ENCODE measurements at places on chromosomes 6 and 20.

- no peak for DNase-seq
These were observed 96.9 kb downstream of the PAK5 start for GRCh38 chr20:9741996-9742395.

DNA sequence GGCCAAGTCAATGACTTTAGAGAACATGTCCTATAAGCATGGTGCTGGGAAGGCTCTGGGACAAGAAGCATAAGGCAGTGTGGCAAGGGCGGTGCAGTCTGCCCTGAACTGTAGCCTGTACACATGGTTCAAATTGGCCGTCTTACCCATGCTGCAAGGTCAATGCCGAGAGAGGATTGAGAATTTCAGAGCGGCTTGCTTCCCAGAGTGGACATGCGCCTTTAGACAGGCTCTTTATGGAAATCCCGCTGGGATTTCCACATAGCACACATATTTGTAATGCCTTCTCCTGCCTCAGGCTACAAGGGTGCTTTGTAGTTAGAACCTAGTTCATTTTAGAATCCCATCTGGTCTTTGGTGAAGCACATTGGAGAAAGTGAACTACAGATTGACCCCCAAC lies 36.1 kb upstream of the CEP162 start:
- no peak for DNase-seq

DNA sequence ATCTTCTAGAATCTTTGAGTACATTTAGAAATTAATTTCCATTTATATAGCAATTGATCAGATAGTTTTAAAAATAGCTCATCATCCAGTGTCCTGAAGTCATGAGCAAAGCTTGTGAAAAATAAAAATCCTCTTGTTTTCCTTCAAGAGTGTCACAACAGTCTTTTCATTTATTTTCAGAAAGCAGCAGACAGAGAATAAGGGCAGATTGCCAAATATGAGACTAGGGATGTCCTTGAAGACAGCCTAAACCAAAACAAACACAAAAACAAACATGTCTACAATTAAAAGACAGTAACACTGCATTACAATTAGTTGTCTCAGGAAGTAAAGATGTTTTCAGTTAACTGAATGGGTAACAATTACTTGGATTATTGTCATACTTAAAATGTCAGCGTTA lies 682.8 kb downstream of the TFAP2A start:
- no peak for DNase-seq

- DNase-seq: no peak
These were observed 13.4 kb downstream of the CDS2 start for GRCh38 chr20:5140195-5140594.

GRCh38 chr20:61271312-61272231 lies 19.5 kb downstream of the CDH4 start:
- DNase-seq: no peak

DNA sequence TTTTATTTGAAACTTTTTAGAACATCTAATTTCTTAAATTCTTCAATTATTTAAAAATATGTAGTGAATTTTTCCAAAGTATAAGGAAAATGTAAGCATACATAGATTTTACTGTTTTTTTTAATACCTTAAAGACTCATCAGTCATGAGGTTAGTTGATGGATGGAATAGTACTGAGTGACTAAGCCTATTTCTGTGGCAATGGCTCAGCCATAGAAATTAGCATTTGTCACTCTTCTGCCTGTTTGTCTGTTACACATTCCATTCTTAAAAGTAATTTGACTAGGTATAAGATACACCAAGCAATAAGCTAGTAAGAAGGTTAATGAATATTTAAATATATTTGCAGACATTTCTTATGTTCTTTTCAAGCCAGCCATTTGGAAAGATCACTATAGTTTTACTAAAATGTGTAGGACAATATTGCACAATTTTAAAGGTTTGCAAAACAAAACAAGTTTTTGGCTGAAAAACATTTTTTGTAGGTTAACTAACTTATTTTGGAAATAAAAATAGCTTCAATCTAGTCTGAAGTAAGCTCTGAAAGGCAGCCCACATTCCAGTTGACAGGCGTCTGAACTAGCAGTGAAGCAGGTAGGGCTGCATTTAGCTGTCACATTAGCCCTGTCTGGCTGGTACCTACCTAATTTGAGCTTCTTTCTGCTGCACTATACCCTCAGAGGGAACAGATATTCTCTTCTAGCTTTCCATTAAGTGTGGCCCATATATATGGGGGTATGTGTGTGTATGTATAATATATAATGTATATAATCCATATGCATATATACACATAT lies 385.7 kb downstream of the GRIK2 start:
- peak; percentile 33 for DNase-seq

GRCh38 chr6:133170602-133171001 lies 70.6 kb upstream of the EYA4 start:
- no peak for DNase-seq

DNA sequence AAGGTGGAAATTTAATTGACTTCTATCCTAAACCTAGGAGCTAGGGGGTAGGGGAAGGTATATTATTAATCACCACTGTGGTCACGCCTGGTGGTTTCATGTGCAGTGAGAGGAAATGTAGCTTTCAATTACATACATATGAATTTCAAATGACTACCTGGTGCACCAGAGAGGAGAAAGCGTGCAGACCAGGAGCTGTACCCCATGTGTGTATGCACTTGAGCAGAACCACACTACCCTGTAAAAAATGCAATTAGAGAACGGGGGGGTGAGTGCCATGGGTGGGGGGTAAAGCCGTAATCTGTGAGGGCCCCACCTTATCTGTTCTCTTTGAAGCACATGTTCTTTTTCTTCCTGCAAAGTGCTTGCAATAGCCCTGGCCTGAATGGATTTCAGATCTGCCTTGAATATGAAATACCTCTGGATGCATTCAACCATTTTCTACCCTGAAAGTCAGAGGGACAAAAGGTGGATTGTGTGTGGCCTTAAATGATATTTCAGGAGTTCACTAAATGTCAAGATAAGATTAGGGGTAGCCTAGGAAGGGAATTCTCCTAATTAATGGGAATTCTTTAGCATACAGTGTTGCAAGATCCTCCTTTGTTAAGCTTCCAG lies 30.9 kb upstream of the EDN3 start:
- no peak for DNase-seq

GRCh38 chr6:30555816-30556065 lies 548 bp downstream of the GNL1 start:
- DNase-seq: no peak

DNA sequence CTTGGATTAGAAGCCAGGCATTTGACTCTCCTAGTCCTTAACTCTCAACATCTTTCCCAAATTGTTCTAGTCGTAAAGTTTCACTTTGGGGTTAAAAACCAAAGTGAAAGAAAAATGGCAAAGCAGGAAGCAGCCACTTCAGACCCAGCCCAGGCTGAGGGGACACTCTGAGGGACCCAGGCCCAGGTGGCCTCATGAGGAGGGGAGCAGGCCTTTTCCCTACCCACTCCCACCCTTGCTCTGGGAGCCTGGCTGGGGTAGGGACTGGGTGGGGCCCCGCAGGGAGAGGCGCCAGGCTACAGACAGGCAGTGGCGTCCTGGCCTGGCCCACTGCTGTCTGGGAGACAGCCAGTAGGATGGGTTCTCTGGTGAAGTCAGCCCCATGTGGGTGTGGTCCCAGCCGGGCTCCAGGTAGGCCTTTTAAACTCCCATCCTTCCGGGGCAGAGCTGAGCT lies 68.7 kb upstream of the MYL9 start:
- no peak for DNase-seq

DNA sequence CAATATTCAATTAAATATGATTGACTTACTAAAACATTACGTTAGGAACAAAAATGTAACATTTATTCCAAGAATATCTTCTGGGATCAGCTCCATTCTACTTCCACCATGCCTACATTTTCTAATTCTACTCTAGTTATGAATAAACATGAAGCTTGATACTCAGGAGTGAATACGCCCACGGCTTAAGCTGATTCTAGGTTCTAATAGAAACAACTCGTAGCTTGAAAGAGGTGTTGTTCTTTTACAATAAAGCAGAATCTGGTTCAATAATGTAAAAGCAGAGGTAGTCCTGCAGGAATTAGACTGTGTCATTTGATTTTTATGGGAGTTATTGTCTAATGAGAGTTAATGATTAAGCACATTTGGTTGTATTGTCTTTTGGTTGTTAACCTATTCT lies 107.3 kb upstream of the OLIG3 start:
- no peak for DNase-seq

DNA sequence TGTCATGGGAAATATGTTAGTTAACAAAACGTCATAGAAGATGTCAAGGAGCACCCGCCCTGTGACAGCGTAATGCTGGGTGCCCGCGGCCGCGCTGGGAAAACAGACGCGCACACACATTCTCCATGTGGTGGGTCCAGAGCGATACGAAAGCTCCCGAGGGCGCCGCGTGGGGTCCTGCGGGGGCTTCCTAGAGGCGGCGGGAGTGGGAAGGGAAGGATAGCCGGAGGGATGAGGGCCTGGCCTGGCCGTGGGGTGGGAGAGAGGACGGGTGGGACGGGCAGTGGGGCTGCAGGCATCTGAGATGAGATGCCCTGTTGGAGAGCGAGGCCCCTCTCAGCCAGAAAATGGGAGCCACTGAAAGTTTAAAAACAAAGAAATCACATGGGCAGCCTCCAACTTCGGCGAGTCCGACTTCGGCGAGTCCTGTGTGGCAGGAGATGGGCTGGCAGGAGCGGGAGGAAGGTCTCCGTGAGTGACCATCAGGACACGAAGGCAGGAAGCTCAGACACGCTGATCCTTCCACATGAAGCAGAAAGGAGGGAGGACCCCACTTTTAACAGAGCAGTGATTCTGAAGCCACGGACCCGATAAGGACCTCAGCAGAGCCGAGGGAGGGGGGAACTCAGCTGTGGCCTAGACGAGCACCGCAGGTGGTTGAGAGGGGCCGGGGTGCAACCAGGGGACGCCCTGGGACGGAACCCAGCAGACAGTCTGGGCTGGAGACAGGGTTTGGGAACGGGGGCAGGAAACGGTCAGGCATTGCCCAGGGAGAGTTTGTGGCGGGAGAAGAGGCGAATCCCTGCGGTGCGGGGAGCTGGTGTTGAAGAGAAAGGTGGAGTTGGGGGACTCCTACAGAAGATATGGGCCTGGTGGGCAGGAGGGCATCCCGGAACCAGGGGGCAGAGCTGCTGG lies 114.1 kb upstream of the FRMD1 start:
- DNase-seq: no peak

DNA sequence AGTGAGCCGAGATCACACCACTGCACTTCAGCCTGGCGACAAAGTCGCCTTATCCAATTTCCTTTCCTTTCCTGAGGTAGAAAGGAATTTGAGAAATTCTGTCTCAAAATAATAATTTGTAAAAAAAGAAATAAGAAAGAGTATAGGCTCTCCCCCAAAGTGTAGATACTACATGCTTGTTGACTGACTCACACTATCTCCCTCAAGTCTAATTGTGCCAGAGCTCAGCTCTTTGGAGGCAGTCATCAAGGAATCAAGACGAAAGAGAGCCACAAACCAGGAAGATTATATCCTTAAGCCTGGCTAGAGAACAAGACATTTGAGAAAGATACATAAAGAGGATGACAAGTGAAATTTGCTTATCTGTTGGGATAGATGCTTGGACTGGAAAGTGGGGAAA lies 3.7 kb upstream of the FKBPL start:
- DNase-seq: no peak

GRCh38 chr6:89242574-89243330 lies 25.6 kb upstream of the GABRR1 start:
- DNase-seq: peak; percentile 54

- no peak for DNase-seq
These were observed 105.1 kb downstream of the MKKS start for GRCh38 chr20:10328897-10329255.

GRCh38 chr20:50012282-50013263 lies 29.8 kb downstream of the SNAI1 start:
- no peak for DNase-seq

GRCh38 chr20:45927071-45927878 lies 7.2 kb upstream of the PCIF1 start:
- DNase-seq: no peak

GRCh38 chr6:98717988-98718387 lies 116.4 kb upstream of the POU3F2 start:
- DNase-seq: no peak

DNA sequence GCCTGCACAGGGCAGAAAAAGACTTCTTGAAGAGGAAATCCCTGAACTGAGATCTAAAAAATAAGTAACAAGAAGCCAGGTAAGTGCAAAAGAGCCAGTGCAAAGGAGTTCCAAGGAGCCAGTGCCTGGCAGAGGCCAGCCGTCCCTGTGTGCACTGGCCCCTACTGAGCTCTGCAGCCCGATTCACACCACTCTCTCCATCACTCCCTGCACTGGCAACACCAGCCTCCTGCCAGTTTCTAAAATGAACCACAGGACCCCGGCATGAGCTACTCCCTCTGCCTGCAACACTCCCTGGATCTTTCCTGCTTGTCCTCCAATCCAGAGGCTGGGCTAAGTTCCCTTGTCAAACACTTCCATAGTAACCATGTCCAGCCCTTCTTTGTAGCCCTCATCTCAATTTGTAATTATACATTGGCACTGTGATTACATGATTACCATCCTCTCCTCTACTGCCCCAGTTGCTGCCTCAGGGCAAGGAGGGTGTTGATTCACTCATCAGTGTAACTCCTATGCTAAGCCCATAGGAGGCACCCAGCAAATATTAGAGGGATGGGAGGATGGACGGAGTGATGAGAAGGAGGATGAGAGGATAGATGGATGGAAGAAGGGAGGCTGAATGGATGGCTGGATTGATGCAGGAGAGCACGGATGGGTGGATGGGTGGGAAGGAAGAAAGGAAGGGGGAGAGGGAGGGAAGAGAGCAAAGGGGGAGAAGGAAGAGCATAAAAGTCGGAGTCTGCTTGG lies 49.3 kb downstream of the SIRPA start:
- DNase-seq: peak; percentile 35

DNA sequence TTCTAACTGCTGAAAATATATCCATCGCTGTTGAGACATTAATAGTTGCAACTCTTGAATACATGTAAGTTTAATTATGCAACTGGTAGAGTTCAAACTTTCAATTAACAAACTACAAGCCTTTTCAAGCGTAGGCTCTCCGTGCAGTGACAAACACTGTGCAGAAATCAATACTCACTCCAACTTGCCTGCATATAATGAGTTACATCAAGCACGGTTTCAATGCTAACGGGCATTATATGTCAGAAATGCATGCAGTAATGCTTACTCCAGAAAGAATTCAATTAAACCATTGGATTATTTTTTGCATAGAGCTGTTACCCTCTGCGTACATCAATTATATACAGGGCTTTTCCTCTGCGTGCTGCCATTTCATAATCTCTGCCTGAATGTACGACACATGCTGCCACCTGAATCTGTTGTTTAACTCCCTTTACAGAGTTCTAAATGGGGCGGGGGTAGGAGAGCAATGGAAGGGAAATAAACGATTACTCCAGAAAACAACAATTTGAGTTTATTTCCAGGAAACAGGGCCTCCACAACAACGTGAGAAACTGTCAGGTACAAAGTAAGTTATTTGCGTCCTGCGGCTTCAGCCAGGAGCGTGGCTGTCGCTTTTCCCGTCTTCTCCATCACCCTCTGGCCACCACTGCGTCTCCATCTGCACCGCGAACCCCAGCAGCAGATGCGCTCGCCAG lies 1.8 kb downstream of the PTPRK start:
- DNase-seq: no peak

GRCh38 chr20:48191200-48191599 lies 405.9 kb upstream of the SULF2 start:
- DNase-seq: no peak
